ENCODE measurements at places on chromosomes 7 and 10.

GRCh38 chr10:37442882-37443281 lies 317.5 kb downstream of the ANKRD30A start:
- no peak for DNase-seq

DNA sequence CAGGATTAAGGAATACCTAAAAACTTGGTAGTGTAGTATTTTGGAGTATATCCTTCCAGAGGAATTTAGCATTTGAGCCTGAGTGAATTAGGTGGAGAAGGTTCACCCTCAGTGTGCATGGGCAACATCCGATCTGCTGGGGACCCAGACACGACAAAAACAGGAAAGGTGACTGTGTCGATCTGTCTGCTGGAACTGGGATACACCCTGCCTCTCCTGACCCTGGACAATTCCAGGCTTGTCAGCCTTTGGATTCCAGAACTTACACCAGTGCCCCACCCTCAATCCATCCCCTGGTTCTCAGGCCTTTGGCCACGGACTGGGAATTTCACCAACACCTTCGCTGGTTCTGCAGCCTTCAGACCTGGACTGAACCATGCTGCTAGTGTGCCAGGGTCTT lies 41.9 kb downstream of the PTPRE start:
- DNase-seq: no peak

DNA sequence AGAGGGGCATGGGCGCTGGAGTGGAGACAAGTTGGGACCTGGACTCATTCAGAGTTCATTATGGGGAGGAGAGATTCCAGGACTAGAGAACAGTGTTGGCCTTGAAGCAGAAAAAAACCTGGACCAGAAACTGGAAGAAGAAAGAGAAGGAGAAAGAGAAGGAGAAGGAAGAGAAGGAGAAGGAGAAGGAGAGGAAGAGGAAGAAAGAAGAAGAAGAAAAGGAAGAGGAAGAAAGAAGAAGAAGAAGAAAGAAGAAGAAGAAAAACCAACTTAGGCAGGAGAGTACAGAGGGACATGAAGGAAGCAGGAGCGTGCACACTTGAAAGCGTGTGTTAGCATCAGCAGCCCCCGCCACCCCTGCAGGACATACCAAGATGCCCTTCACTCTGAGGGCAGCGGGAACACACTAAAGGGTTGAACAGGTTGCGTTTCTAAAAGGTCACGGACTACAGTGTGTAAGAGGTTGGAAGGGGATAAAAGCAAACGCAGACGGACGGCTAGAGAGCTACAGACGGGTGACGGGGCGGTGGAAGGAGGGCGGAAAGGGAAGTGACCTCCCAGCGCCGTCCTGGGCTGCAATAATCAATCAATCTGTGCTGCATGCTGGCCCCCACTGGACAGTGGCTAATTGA lies 95.3 kb downstream of the SEC61G start:
- DNase-seq: no peak

DNA sequence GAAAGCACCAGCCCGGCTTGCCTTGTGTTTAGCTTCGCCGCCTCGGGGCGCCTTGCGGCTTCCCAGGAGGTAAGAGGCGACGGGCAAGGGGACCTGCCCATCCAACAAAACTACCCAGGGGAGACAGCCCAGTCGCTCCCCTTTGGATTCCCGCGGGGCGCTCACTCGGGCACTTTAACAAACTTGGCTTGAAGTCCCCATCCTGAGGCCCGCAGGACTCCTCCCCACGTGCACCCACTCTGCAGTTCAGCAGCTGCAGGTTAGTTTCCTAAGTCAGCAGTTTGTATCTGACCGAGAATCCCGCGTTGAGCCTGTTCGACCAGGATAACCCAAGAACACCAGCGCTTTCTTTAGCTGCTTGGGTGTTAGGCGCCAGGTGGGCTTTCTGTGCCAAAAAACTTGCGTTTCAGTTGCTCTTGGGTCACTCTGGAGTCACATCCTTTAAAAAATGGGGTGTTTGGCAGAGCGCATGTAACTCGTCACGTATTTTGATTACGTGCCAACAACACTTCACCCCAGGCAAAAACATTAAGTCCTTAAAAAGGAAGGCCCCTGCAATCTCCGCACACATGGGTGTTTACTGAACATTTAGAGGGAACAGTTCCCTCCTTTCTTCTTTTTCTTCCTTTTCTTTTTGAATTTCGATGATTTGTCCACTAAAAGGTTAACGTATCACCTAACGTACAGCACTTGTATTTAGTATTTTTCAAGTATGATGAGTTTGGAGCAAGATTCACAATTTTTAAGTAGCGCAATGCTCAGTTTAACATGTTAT lies 876 bp downstream of the DNAH11 start:
- DNase-seq: no peak

DNA sequence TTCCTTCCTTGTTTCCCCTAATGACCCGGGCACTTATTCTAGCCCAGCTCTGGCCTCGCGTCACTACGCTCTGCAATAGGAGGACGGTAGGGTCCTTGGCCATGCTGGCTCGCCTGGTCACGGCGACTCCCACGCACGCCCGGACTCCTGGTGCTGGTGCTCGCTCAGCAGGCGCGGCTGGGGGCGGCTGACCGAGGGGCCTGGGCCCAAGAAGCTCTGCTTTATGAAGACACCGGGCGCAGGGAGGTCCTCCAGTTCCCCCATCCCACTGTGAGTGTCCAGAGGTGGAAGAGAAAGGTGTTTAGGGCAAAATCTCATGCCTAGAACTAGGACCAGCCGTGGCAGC lies 54.2 kb upstream of the ZNF32 start:
- DNase-seq: no peak

DNA sequence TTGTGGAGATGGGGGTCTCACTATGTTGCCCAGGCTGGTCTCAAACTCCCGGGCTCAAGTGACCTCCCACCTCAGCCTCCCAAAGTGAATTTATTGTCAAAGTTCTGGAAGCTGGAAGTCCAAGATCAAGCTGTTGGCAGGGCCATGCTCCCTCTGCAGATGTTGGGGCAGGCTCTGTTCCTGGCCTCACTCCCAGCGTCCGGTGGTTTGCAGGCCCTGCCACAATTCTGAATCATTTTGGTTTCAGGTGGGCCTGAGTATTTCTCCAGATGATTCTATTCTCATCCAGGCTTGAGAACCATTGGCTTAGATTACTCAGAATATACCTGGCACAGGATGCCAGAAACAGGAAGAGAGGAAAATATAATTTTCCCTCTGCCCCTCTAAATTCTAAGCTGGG lies 737.4 kb downstream of the TNS3 start:
- peak; percentile 62 for DNase-seq

All from MG63 (cell line).